Epithelial cell of esophagus (primary cell): ENCODE measurements at places on chromosomes 1 and 21.

DNA sequence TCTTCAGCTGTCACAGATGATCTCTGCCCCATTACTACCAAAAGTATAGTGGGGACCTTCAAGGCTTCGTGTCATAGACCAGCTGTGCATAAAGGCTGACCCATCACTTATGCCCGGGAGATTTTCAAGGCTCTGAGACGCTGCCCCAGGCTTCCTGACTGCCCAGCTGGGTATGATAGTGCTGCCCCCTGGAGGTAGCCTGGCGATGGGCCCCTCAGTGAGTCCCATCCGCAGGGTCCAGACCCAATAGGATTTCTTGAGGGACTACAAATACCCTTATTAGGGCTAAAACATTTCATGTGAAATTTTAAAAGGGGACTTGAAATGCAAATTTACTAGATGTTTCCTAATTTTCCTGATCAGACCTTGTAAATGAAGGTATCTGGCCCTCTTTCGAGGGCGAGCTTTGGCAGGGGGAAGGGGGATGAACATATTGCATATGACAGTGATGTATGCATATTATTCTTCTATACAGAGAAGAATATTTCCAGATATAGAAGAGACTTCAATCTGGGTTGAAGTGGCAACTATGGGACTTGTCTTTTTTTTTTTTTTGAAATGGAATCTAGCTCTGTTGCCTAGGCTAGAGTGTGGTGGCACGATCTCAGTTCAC lies 11.7 kb upstream of the FCMR start:
- DNase-seq = no peak

DNA sequence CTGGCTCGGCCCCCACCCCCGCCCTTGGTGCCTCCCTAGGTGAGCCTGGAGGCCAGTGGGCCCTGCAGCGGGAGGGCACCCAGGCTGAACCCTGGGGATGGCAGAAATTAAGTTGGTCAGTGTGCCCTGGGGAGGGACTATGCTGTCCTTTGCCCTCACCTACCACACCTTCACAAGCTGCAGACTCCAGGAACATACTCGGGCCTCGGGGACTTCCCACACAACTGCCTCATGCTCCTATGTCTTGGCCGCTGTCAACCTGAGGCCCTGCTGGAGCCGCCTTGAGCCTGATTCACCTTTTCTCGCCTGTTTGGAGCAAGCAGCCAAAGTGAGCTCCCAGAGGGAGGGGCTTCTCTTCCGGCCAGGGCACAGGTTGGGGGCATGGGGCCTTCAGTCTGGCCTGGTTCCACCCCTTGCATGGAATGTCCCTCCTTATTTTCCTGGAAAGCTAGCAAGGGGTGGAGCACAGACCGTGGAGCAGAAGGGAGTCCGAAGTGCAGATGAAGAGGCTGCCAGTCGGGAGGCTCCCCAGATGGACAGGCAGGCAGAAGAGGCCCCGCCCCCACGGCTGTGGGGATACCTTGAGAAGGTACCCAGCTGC lies 24.7 kb downstream of the KNCN start:
- DNase-seq = no peak

- DNase-seq = no peak
Measured at GRCh38 chr21:45033791-45034555, 40.4 kb upstream of the ADARB1 start.

- no peak for DNase-seq
Measured at GRCh38 chr1:31798086-31798432, 17.8 kb downstream of the SPOCD1 start.

- peak; percentile 16 for DNase-seq
Measured at GRCh38 chr1:35190784-35191183, 2.2 kb downstream of the SFPQ start.

DNA sequence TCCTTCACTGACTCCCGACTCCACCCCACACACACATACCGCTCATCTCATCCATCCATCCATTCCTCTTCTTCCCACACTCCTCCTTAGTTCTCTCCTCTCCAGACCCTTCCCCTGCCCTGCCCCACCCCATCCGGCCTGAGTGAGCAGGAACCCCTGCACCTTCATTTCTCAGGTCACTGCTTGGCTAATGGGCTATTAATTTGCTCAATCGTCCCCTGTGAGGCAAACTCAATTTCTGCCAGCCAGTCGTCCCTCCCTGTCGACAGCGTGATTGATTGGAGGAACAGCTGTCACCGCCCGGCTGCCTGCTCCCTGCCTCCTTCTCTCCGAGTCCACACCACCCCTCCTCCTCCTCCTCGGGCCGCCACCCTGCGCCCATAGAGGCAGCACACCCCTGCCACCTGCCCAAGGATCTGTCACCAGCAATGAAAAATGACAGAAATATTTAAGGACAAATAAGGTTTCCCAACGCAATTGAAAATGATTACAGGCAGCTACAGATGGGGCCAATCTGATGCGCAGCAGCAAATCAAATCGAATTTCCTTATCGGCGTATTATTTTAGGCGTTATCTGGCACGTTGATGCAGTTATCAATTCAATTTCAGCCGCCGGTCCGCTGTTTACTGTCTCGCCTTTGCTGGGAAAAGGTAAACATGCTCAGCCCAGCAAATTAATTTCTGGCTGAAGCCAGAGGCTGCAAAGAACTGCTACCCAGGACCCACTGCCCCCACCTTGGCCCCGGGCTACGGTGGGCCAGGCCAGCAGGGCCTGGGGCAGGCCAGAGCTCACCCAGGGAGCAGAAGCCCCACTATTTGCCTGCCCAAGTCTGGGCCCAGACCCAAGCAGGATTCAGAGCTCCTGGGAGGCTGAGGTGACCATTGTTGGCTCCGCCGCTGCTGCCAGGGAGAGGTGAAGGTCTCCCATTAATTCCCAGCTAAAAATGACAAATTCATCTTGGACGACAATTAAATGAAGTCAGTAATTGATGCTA lies 71.3 kb downstream of the TMEM53 start:
- no peak for DNase-seq

DNA sequence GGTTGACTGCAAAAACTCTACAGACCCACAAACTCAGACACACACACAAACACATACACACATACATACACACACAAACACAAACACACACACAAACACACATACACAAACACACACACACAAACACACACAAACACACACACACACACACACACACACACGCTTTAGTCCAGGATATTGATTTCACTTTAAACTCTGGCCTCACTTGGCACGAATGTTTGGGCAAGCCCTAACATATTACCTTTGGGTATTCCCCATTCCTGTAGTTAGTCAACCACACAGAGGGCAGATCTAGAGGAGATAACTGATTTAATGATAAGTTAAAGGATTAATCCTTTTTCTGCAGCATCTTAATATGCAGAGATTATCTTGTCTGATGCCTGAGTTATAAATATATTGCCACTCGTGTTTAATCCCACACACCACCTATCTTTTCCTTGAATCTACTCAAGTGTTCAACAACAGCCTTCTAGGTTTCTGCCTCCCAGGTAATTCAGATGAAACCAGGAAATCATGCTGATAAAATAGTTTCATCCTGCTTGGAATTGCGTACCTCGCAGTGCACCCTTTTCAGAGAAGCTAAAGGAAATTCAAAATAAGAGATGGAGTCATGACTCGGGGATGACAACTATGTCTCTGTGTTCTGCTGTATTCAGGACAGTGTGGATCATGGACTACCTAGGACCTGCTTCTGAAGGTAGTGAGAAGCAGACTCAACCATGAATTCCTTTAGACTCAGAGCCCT lies 14.5 kb upstream of the RUNX1 start:
- DNase-seq = peak; percentile 93
